ENCODE measurements at places on chromosomes 5 and 9.

GRCh38 chr9:110936237-110936636 is 102.0 kb downstream of the LPAR1 start:
- no peak for DNase-seq

GRCh38 chr9:134319306-134320125 is 6.7 kb upstream of the RXRA start:
- DNase-seq: no peak

GRCh38 chr5:152547202-152547601 is 142.1 kb upstream of the NMUR2 start:
- peak; percentile 63 for DNase-seq

DNA sequence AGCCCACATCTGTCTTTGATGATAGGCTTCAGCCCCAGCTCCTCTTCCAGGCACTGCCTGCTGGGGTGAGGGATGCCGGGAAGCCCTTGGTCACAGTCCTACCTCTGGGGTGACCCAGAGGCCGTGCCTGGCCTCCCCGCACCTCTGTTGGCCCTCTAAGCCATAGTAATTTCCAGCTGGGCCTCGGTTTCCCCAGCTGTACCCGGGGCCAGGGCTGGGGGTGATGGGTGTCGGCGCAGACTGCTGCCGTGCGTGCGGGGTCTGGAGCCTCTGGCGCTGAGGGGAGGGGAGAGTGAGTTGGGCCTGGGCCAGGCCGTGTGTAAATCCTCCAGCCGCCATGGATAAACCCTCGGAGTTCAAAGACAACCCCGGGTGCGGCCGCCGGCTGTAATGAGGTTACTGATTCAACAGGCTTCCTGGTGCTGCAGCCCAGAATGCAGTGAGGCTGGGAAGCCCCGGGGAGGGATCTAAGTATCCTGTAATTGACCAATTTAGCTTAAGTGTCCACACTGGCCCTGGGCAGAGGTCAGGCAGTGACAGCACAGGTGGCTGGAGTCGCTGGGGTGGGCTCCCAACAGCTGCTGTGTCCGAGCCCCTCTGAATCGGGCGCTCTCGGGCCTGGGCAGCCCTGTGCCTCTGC is 7.1 kb downstream of the RXRA start:
- DNase-seq: no peak

DNA sequence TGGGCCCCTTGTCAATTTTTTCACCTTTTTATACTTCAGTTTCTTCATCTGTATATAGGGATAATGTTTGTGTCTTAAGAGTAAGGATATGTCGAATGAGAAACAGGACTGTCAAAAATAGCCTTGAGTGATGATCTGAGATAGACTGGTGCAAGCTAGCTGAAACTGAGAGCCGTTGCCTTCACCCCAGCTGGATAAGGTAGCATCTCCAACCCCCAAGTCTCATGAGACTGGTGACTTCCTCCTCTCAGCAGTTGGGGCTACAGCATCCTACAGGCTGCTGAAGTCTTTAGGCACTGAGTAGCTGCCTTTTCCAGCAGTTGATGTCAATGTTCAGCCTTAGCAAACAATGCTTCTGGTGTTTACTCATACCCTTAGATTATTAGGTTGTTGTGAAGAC is 330.2 kb downstream of the OSTF1 start:
- DNase-seq: no peak

DNA sequence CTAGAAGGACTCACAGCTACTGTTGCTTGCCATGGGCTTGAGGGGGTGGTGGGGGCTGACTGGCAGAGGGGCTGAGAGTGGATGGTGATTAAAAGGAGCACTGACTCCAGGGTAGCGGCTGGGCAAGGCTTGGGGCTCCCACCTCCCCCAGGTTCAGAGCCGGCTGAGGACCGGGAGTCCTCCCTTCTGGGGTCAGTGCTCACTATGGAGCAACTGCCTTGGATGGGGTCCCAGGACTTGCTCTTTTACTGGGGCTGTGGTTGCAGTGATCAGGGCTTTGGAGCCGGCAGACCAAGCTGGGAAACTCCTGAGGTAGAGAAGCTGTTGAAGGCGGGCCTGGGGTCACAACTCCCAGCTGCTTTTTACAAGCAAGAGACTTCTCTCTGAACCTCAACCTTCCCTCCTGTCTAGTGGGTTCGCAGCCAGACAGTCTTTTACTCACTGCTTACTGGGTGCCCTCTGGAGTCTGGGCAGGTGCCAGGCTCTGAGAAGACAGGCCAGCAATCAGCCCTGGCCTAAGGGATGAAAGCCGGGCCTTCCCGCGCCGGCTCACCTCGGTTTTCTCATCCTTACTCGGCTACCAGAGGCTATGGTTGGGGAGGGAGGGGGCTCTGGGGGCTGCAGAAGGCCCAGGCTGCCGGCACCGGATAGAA is 795 bp upstream of the ASS1 start:
- no peak for DNase-seq

GRCh38 chr9:133730994-133731715 is 7.0 kb downstream of the SARDH start:
- DNase-seq: no peak

DNA sequence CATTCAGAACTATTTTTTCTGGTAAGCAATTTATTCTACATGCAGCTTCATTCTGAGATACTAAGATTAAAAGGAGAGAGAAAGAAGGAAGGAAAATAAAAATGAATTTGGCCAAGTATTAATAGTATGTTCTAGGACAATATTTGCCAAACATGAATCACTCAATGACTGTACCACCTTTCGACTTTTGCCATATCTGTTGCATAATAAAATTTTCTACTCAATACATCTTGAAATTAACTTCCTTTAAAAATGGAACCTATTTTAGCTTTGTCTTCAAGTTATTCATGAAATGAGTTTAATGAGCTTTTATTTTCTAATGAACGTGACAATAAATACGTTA is 111.8 kb downstream of the MARCHF3 start:
- no peak for DNase-seq

DNA sequence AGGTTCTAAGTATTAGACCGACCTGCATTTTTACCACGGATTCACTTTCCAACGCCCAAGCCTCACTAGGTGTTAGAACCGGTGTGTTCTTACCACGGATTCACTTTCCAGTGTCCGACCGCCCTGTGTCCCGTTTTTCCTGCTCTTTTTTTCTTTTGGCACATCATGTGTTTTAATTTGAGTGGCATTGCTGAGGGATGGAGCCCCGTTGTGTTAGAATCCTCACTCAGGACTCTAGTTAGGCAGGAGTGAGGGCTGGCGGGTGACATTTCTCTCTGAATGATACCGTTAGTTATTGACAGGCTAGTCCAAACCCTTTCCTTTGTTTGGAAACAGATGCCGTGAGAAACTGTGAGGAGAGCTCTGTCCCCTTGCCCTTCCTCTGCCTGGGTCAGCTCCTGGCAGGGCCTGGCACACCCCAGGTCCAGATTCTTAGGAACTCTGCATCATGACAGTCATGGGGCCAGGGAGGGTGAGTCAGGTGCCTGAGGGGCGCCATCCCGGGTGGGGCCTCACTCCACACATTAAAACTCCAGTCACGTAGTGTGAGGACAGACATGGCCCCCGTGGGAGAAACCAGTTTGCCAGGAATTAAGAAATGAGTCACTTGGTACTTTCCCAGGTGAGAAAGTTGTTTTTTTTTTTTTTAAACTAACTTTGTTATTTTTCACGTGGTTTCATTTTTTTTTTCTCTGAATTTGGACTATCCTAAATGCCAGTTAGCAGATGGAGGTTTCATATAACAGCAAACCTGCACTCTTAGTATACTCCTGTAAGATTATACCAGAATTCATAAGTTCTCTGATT is 15.8 kb downstream of the EXOC3 start:
- DNase-seq: no peak

GRCh38 chr5:179212870-179213269 is 132.4 kb downstream of the ADAMTS2 start:
- DNase-seq: no peak

DNA sequence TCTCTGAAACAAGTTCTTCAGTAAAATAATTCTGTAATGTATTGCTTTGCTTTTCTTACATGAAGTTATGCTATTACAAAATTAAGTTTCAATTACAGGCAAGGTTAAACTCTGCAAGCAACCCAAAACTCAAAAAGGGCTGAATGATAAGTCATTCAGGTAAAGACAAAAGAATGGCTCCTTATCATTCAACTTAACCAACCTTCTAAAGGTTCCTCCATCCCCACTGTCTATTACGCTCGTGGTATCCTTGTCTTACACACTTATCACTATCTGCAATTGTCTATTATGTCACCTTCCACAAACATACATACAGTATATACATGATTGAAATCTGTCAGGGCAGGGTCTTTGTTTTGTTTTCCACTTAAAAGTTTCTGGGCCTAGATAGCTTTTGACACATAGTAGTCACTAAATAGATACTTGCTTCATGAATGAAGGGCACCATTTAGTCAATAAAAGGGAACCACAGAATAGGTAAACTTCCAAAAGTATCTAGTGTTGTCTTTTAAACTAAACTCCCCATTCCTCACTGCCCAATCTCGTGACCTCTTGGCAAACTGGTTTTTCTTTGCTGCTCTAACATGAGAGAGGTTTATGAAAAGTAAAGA is 6.9 kb downstream of the RPL37 start:
- no peak for DNase-seq

GRCh38 chr5:170147051-170147752 is 41.5 kb downstream of the FOXI1 start:
- no peak for DNase-seq

DNA sequence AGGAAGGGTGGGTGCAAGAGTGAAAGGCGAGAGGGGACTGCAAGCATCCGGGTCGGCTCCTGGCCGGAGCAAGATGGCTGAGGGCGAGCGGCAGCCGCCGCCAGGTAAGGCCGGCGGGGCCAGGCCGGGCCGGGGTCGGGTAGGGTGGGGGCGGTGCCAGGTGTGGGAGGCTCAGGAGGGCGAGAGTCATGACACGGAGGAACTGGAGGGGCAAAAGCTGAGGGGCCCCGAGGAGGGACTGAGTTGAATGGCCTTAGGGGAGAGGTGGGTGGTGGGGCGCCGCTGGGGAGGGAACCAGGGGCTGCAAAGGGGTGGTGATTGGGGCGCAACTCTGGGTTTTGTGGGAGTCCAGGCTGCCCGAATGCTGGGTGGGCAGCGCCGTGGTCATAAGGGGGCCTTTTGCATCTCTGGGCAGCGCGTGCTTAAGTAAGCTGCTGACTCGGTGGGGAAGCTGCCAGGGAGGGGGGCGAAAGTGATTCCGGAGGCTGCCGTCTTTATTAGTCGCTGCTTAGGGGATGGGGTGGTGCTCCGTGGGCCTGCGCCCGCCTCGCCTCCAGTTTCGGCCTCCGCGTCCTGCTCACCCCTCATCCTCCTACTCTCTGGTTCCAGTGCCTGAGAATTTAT is 425 bp downstream of the PTPA start:
- peak; percentile 49 for DNase-seq

- no peak for DNase-seq
Observed at GRCh38 chr5:122653087-122654017, 121.5 kb upstream of the SNX2 start.

DNA sequence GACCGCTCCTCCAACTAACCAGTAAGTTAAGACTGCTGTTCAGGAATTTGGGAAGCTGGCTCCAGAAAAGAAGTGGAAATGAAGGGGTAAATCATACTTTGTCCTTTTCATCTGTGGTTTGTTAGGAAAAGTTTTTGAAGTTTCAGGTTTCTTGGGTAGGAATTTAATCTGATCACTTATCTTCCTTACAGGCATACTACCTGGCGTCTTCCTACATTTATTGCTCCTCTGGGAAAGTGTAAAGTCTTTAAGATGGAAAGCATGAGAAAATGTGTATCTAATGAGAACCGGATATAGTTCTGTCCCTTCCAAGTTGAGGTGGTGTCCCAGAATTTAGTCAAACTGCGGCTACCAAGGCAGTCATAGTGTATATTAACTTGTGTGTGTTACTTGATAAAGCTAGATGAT is 1.3 kb downstream of the RASA1 start:
- DNase-seq: no peak

DNA sequence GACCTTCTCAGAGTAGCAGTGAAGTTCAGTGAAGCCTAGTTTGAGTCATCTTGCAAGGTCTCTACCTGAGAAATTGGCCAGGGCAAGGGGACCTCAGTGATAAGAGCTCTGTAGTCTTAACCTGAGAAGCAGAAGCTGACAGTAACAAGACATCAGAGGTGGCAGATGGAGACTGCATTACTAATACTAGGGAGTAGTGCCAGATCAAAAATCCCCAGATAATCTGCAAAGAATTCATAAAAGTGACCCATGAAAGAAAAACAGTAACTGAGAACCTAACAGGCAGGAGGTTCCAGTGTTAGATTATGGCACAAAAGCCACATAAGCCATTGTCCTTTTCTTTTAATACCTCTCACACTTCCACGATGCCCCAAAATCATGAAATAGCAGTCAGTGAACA is 175.5 kb downstream of the MUSK start:
- DNase-seq: peak; percentile 10

DNA sequence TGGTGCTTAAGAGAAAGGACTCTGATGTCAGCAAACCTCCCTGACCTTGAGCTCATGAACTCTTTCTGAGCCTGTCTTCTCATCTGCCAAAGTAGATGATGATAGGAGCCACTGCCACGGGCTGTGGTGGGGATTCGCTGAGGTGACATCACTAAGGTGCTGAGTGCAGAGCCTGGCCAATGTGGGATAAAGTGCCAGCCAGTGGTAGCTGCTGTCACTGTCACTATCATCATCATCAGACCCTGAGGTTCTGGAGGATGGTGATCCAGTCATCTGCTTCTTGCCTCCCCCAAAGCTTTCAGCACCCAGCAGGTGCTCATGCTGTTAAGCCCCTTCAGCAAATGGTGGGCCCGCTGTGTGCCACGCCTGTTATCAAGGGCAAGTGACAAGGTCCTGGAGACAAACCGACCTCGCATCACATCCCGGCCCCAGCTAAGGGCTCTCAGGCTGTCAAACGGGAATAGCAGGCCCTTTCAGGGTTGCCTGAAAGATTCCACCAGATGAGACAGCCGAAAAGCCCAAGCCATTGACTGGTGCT is 6.4 kb downstream of the FPGS start:
- no peak for DNase-seq
